AG04450 (cell line): ENCODE measurements at places on chromosomes 3 and 15.

- DNase-seq: no peak
Observed at GRCh38 chr15:92672102-92672501, 16.5 kb upstream of the FAM174B start.

DNA sequence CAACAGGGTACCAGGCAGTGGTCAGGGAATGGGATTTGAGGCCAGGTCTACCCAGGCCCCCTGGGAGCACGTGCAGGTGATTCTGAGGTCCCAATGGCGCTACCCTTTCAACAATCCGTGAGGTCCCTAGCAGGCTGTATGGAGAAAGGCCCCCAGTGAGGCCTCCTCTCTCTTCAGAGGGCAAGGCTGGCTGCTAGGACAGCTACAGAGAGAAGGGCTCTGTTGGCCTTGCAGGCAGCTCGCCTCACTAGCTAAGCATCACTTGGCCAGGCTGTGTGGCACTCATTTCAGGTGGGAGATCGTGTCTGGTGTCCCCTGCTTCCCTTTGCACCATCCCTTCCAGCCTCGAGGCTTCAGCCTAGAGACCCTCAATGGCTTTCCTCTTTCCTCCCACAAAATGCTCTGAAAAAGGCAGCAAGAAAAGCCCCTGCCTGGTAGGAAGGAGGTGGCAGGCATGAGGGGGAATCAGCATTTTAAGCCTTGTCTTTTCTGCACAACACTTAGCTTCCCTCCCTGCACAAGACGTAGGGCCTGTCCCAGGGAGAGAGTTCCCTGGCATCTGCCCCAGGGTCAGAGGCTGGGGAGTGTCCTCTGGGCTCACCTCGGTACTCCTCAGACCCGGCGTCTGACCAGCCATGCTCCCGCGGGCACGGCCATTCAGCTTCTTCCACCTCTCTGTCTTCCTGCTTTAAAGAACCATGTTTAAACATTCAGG is 111.8 kb downstream of the ASB7 start:
- no peak for DNase-seq

GRCh38 chr15:71117714-71118305 is 2.5 kb downstream of the THSD4 start:
- no peak for DNase-seq

DNA sequence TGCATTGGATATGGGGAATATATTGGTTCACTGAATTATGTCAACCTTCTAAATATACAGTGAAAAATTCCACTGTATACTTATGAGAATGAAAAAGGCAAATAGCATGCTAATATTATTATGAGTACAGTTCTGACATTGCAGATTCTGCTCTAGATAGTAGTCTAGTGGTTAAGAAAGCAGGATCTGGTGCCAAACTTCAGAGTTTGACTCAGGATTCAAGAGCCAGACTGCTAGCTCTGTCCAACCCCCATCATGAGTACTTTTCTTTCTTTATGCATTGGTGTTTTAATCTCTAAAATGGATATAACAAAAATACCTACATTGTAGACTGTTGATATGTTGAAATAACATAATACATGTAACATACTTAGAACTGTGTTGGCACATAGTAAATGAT is 57.3 kb upstream of the PLSCR4 start:
- DNase-seq: peak; percentile 30
